Heart left ventricle (tissue), 16 donors: ENCODE measurements at places on chromosomes 2 and 18.

- H3K27ac ChIP-seq, result no peak overlapping the region
- H3K36me3 ChIP-seq, result no peaks in the 10 kb centered on the region
- no peak for DNase-seq
- no peaks in the 10 kb centered on the region for H3K27me3 ChIP-seq
- H3K4me3 ChIP-seq, result no peak overlapping the region
Measured at GRCh38 chr2:237575869-237576862, 9.8 kb downstream of the PRLH start.

GRCh38 chr2:185012643-185013042, 414.3 kb downstream of the ZNF804A start:
- no peaks in the 10 kb centered on the region for H3K36me3 ChIP-seq
- no peak for DNase-seq
- no peak overlapping the region for H3K4me3 ChIP-seq
- no peaks in the 10 kb centered on the region for H3K4me1 ChIP-seq
- H3K27me3 ChIP-seq, result no peaks in the 10 kb centered on the region

- no peaks in the 10 kb centered on the region for H3K27me3 ChIP-seq
- peaks cover 23% of the 10 kb centered on the region for H3K4me1 ChIP-seq
- no peaks in the 10 kb centered on the region for H3K36me3 ChIP-seq
- no peak overlapping the region for H3K4me3 ChIP-seq
- DNase-seq, result no peak
Measured at GRCh38 chr2:148614014-148614321, 30.6 kb upstream of the EPC2 start.

- H3K27ac ChIP-seq, result no peak overlapping the region
- H3K36me3 ChIP-seq, result no peaks in the 10 kb centered on the region
- H3K4me1 ChIP-seq, result no peaks in the 10 kb centered on the region
- H3K27me3 ChIP-seq, result no peaks in the 10 kb centered on the region
- no peak for DNase-seq
Measured at GRCh38 chr2:157312866-157313486, 12.6 kb downstream of the ERMN start.
